ENCODE measurements at places on chromosomes 2 and 18. TPM values are rescaled to one million over a fixed set of nuclear protein-coding genes. Genes with fewer than 3 reads are reported as not detected.

DNA sequence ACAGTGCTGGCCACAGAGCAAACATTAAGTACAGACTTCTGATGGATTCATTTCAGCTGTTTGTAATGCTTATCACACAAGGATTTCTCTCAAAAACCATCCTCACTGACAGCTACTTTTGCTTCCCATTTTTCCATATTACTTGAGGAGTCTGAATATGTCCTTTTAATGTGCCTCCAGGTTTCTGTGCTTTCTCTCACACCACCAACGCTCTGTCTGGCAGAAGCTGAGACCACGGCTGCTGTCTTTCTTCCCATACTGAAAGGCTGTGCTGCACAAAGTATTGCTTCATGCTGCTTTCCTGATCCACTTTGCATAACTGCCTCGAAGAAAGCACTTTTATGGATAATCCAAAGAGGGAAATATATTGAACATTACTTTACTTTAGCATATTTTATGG lies 312.1 kb upstream of the ZEB2 start:
- DNase-seq, result no peak

DNA sequence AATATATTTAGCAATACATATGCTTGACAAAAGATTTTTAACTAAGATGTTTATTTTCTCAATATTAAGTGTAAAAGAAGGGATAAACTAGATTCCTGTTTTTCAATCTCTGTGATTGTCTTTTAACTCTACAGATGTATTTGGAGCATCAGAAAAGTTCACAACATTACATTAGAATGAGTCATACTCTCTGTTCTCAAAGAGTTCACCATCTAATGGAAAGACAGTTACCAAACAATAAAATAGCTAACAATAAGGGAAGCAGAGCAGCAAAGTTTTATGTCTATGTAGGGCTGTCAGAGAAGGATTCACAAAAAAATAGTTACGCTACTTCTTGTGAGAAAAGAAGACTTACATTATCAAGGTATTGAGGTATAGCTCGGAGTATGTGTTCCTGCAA lies 109.2 kb upstream of the MAP2 start:
- DNase-seq, result no peak

DNA sequence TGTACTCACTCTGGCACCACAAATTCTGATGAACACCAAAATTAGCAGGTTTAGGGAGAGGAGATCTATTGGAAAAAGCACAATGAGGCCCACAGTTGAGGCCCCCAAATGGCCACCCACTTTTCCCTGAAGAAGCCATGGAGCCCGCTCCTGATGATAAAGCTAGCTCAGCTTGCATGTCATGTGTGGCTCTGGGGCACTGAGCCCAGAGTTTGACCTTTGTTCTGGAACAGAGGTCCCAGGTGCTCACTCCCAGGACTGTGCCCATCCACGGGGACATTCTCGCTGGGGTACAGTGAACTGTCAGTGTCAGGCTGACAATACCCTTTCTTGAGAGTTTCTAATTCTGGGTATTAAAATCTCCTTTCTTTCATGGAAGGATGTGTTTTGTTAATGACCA lies 36.2 kb downstream of the XDH start:
- no peak for DNase-seq

Gene RDH14
- 27.5 TPM for polyA plus RNA-seq

Gene CCDC74A
- polyA plus RNA-seq, result 3.2 TPM

GRCh38 chr2:161115205-161115604 lies 45.0 kb upstream of the TANK start:
- DNase-seq, result no peak

Measured in muscle of leg (tissue), 16 donors.